ENCODE measurements at places on chromosomes 7 and 10.

DNA sequence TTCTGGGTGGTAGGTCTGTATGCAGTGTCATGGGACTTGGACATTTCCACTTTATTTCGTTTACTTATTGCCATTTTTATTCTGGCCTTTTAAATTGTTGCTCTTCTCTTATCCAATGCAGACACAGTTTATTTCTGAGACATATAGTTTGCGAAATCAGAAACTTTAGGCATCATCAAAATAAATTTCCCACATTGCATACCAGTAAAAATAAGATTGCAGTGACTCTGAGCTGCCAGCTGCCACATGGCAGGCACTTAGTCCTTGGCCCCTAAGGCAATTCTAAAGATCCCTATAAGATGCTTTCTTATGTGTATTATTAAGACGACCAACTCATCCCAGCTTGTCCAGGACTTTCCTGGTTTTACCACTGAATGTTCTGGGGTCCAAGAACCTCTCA is 81.8 kb upstream of the ANKRD1 start:
- no peak for DNase-seq

DNA sequence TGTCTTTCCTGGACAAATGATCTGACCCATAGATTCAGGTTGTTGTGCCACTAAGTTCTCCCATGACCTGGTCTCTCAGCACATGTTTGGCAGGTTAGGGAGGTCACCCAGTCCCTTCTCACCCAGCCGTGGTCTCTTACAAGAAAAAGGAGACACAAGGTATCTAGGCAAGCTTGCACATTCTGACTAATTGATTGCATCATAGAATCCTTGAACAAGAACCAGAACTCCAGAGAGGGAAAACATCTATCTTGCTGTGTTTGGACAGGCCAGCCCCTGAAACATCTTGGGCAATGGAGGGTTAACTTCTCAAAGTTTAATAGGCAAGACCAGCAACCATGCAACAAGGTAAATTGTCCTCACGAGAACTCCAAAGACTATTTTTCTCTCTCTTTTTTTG is 8.5 kb upstream of the HK1 start:
- no peak for DNase-seq

GRCh38 chr10:77909021-77909748 is 17.4 kb downstream of the DLG5 start:
- no peak for DNase-seq

DNA sequence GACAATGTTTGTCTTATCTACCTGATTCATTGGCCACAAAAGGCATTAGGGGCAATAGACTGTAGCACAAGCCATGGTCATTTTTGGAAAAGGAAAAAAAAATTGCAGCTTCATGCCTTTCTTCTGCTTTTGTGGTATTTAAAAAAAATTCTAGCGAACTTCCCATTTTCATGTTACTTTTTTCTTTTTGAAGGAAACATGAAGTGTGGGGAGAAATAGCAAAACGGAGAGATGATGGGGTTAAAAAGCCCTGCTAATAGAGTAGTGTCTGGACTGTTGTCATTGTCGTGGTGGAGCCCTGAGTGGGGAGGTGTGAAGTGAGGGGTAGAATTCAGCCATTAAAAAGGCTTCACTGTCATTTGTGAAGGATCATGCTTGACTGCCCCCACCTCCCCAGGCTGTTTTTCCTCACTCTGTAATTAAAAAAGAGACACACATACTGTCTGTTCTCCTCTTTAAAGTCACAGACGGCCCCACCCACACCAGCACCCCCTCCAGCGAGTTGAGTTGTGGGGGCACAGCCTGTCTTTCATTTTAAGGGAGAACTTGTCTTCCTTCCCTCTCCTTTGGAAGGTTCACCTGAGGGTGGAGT is 272.4 kb downstream of the CREB5 start:
- DNase-seq: no peak

DNA sequence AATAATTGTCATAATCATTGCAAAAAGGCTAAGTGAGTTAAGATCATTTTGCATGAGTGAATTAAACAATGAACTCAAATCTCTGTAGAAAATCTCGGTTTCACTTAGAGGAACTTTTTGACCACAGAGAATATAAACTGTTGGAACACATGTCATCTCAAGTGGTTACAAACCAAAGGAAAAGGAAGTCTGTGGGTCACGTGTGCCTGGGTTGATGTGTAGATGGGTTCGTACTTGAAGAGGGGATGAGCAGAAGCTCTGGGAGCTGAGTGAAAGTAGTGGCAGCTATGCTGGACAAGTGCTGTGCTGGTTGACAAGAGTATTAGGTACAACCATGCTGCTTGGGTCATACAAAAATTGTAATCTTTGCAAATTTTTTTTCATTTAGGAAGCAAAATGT is 35.0 kb downstream of the GLRX3 start:
- DNase-seq: no peak

GRCh38 chr7:108012499-108013430 is 9.8 kb upstream of the LAMB1 start:
- no peak for DNase-seq

- DNase-seq: no peak
These were observed 107.3 kb upstream of the NANOS1 start for GRCh38 chr10:118922226-118922625.

GRCh38 chr7:101717628-101718357 is 88.7 kb upstream of the MYL10 start:
- no peak for DNase-seq

- DNase-seq: no peak
These were observed 34.1 kb upstream of the IFRD1 start for GRCh38 chr7:112416127-112416526.

DNA sequence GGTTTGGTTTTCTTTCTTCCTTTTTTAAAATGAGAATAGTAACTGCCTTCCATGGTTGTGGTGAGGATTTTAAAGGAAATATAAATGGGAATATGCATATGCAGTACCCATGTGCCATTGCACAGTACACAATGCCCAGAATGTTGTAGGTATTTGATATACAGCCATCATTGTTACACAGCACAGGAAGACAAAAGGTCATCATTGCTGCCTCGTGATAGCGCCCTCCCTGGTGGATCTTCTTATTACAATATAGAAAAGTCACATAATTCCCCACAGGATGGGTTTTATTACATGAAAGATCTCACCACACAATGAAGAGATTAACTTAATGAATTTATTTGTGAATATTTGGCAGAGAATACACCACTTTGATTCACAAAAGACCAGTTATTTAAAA is 76.5 kb downstream of the PPP1R17 start:
- DNase-seq: no peak

DNA sequence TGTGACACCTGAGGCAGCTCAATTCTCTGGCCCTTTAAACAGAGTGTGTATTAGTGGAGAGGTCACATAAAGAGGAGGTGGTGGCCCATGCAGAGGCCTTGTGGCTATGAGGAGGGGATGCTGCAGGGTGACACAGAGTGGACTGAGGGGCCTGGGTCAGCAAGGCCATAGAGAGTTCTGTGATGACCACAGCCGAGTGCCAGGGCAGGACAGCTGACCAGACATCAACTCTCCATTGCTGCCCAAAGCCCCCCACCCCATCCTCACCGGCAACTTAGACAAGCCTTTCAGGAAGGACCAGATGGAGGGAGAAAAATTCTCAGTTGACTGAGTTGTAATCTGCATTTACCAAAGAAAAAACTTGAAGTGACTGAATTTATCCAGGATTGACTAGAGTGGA is 378.1 kb downstream of the RPS24 start:
- DNase-seq: no peak

- DNase-seq: no peak
These were observed 3.7 kb upstream of the TCTN3 start for GRCh38 chr10:95697429-95697828.

DNA sequence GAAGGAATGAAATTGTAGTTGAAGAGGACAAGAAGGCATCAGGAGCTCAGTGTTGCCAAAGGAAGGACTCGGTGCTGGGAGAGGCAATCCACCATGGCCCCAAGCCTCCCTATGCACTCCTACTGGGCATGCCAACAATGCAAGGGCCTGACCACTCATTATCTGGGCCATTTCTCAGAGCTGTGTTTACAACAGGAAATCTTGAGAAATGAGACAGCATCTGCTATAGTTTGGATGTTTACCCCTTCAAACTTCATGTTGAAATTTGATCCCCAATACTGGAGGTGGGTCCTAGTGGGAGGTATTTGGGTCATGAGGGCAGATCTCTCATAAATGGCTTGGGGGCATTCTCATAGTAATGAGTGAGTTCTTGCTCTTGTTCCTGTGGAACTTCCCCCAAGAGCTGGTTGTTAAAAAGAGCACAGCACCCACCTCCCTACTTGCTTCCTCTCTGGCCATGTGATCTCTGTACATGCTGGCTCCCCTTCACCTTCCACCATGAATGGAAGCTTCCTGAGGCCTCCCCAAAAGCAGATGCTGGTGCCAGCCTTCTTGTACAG is 50.8 kb upstream of the AOAH start:
- DNase-seq: no peak

GRCh38 chr10:128714644-128715415 is 588.6 kb upstream of the MKI67 start:
- no peak for DNase-seq

Measured in stimulated activated CD8-positive, alpha-beta memory T cell treated with anti-CD3 and anti-CD28 coated beads, Interleukin-12 subunit alpha, Interleukin-12 subunit beta, amount 100 ng/mL, for 4 hours (primary cell).